Amniotic stem cell (primary cell): ENCODE measurements at places on chromosomes 13 and 19.
A peak's percentile ranks its signal among the peaks of the same experiment; 100 is the strongest.

GRCh38 chr13:113357529-113357928 lies 6.4 kb downstream of the GRTP1 start:
- DNase-seq = no peak

GRCh38 chr13:93279982-93280381 lies 53.4 kb downstream of the GPC6 start:
- DNase-seq = no peak

GRCh38 chr19:44988896-44989556 lies 12.2 kb upstream of the RELB start:
- DNase-seq = peak; percentile 2

DNA sequence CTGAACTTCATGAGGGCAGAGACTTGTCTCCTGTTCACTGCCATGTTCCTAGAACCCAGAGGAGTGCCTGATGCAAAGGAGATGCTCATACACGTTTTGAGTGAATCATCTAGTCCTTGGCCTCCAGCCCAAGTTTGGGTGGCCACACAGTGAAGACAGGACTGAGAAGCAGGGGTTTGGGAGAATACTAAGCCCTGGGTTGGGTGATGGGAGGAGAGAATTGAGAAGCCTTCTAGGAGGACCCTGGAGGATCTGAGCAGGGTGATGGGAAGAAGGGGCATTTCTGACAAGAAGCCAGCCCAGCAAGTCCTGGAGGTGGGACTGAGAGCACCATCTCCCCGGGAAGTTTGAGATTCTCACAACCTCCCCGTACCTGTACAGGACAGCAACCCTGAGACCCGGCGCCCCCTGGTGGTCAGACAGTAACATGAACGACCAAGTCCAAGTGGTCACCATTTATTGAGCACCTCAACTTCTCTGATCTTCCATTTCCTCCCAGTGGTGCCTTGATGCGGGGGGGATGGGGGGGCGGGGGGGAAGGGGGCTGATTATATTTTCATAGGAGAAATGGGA lies 11.0 kb downstream of the CTU1 start:
- no peak for DNase-seq

DNA sequence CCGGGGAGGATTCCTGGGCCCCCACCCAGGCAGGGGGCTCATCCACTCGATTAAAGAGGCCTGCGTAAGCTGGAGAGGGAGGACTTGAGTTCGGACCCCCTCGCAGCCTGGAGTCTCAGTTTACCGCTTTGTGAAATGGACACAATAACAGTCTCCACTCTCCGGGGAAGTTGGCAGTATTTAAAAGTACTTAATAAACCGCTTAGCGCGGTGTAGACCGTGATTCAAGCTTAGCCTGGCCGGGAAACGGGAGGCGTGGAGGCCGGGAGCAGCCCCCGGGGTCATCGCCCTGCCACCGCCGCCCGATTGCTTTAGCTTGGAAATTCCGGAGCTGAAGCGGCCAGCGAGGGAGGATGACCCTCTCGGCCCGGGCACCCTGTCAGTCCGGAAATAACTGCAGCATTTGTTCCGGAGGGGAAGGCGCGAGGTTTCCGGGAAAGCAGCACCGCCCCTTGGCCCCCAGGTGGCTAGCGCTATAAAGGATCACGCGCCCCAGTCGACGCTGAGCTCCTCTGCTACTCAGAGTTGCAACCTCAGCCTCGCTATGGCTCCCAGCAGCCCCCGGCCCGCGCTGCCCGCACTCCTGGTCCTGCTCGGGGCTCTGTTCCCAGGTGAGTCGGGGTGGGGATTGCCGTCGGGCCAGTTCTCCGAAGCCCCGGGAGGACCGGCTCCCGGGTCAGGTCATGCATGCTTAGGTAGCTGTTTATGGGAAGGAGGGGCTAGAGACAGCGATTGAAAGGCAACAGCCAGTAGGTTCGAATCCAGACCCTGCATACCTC lies at the start of gene ICAM1:
Gene ICAM1 (plus strand): TSS at position 505 of the 779 bp plus-strand sequence. CDS start 40 bp downstream, at position 545.
- DNase-seq = no peak

- no peak for DNase-seq
Measured at GRCh38 chr13:113761136-113761535, 2.1 kb downstream of the TMEM255B start.
